ENCODE measurements at places on chromosomes 12 and 14.

DNA sequence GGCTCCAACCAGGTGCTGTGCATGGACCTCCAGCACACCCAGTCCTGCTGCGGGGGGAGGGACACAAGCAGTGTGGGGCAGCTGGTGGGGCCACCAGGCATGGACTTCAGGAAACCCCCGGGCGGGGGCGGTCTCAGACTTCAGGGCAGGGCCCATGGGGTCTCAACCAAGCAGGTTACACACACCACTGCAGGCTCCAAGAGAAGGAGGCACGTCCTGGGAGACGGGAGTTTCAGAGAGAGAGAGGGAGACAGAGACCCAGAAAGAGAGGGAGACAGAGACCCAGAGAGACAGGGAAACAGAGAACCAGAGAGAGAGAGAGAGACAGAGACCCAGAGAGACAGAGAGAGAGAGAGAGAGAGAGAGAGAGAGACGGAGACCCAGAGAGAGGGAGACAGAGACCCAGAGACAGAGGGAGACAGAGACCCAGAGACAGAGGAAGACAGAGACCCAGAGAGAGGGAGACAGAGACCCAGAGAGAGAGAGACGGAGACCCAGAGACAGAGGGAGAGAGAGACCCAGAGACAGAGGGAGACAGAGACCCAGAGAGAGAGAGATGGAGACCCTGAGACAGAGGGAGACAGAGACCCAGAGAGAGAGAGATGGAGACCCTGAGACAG, 128.9 kb downstream of the NCOR2 start:
- no peak for DNase-seq

GRCh38 chr14:60904381-60904780, 76.5 kb downstream of the TRMT5 start:
- DNase-seq: no peak

GRCh38 chr14:22849212-22849819, 12.9 kb downstream of the MMP14 start:
- no peak for DNase-seq

DNA sequence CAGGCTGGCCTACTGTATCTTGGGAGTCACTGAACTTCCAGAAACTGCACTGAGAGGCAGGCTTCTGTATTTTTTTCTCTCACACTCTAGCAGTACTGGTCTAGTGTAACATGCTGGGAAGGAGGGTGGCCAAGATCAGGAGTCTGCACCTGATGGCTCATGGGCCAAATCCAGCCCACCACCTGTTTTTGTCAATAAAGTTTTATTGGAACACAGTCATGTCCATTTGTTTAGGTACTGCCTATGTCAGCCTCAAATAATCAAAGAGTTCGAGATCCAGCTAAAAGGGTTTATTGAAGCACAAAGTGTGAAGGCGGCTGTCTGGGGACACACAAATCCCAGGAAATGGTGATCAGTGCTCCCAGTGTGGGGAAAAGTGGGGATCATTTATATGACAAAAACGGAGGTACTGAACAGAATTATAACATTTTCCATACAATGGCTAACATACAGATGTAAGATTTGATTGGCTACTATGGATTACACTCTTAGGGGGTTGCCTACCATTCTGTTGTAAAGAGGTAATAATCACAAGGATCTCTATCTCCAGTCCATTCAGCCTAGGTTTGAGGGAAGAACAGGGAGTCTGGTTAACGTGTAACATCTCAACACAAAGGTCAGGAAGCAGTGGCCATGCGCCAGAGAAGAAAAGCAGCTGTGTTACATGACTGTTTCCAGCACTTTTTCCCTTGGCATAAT, 12.9 kb downstream of the USP30 start:
- DNase-seq: no peak

Measured in NCI-H510A treated with DMSO at 0.1 percent for 48 hours (cell line).